ENCODE measurements at places on chromosomes 2 and 18.

DNA sequence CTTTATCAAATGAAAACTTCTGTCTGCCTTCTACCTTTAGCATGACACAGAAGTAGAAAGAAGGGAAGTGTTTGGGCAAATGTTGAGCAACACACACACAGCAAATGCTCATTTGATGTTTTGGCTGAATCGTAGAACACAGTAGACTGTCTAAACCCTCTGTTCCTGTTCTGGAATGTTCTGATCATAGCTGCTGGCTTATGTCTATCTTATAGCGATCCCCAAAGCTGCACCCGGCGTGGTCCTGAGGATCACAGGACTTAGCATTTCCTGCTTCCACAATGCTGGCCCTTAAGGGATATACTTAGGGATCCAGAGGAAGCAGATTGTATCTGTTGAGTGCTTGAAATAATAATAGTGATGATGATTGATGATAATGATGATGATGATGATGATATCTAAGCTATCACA is 15.2 kb downstream of the GNLY start:
- no peak for DNase-seq

GRCh38 chr18:39190508-39190907 is 1624.9 kb upstream of the CELF4 start:
- no peak for DNase-seq

- no peak for DNase-seq
These were observed 120.3 kb downstream of the GLI2 start for GRCh38 chr2:120855855-120856405.

GRCh38 chr2:393711-394696 is 106.1 kb upstream of the ALKAL2 start:
- peak; percentile 17 for DNase-seq

- DNase-seq = no peak
These were observed 94.4 kb downstream of the LBH start for GRCh38 chr2:30325600-30326328.

DNA sequence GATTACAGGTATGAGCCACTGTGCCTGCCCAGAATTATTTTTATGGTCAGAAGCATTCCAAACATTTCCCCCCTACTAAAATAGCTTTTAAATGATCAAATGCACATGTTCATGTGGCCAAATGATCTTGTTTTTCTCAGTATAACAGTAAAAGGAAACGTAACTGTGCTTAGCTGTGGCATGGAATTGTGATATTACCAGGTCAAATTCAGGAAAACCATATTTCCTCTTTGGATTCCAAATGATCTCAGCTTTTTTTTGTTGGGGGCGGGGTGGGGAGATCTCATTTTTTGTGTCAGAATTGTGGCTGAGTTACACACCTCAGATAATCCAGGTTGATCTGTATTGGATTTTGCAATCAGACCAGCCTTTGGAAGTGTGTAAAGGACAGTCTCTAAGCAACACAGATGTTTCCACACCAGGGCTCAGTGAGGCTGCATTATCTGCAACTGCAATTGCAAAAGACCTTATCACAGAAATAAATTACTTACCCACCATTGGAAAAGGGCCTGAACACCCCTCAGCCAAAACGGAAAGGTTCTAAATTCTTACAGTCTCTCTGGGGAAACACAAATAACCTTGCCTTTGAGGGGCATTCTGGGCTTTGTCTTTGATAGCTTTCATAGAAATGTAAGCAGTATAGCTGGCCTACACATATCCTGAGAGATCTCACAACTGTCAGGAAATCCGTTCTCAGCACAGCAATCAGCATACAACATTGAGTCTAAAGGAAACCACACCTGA is 8.4 kb downstream of the CASP10 start:
- DNase-seq = no peak

GRCh38 chr18:74682991-74683297 is 85.3 kb downstream of the ZNF407 start:
- DNase-seq = no peak

- DNase-seq = no peak
These were observed 2798.7 kb upstream of the TEKT4 start for GRCh38 chr2:92072461-92073035.

- DNase-seq = no peak
These were observed 256.4 kb downstream of the BCL2 start for GRCh38 chr18:63063171-63063570.

GRCh38 chr2:194705398-194705797 is 951.6 kb upstream of the SLC39A10 start:
- no peak for DNase-seq

GRCh38 chr2:189608170-189608569 is 27.6 kb upstream of the SLC40A1 start:
- DNase-seq = no peak

- no peak for DNase-seq
These were observed 1.2 kb upstream of the RAD51AP2 start for GRCh38 chr2:17519486-17519885.

DNA sequence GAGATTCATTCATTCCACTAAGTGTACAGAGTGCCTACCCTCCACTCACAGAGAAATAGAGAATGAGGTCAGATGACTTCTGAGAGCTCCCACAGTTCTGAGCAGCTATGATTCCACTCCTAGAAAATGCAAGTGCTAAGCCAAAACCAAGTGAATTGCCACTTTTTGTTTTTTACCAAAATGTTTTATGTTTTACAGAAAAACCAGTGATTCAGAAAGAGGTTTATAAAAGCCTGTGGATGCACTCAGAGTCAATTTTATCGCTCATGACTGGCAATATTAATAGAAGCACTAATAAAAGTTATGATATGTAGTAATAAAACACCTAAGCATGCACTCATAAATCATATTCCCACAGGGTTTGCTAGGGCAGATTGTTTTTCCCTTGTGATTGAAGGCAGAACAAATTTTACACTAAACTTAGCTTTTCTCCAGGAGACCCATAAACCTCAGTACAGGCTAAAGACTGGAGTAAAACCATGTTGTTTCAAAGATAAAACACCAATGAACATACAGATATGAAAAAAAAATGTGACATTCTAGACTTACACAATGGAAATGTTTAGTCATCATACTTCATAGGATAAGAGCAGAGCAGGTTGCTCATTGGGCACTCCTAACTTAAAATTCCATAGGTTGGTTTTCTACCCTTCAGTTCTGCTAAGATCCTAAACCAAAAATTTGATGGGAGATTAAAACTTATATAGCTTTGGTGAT is 67.5 kb downstream of the PDK1 start:
- no peak for DNase-seq

DNA sequence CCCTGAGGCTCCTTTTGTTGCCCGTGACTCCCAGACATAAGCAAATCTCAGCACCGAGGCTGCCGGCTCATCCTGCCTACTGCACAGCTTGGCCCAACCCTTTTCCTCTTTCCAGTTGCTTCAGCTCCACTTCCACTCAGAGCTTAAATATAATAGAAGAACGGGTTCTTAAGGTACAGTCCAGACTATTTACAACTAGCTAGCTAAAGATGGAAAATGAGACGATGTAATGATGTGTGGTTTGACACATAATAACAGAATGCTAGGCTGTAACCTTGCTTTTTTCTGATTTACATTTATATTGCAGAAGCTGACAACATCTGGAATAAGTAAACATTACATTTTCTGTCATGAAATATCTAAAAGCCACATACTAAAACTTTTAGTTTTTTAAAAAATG is 26.9 kb upstream of the ATP9B start:
- no peak for DNase-seq

DNA sequence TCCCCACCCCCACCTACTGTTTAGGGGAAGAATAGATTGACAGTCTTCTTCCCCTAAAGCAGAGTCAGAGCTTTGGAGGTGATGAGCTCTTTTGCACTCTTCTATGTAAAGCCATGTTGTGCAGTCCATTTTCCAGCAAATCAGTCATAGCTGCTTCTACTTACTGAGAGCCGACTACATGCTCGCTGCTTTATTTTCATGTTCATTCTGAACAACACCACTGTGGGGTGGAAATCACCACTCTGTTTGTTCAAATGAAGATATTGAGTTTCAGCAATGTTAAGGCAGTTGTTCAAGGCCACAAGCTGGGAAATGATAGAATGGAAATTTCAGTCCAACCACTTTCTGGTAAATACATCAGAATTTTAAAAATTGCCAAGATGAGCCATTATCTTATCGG is 88.3 kb downstream of the INSIG2 start:
- no peak for DNase-seq

DNA sequence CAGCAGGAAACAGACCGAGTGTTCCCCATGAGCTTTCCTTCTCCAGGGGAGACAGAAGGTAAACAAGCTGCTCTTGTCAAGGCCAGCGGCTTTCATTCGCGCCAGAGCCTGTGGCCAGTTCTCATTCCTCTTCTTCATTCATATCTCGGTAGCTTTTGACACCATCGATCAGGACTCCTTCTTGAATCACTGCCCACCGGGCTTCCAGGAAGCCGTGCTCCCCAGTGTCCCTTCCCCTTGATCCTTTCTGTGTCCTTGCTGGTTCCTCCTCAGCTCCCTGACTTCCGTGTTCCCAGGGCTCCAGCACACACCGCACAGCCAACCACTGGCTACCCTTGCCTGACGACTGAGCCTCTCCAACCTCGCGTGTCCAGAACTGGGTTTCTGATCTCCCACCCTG is 14.1 kb downstream of the SLC66A3 start:
- DNase-seq = peak; percentile 38

DNA sequence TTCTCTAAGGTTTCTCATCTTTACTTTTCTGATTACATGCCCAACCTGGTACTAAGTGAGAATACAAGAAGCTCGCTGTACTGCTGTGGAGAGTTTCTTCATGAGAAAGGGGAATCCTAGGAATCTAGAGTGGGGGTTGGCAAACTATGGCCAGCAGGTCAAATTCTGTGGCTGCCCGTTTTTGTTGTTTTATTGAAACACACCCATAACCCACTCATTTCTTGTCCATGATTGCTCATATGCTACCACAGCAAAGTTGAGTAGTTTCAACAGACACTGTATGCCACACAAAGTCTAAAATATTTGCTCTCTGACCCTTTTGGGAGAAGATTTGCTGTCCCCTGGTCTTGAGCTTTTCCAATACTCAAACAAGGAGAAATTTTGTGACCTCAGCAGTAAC is 58.8 kb downstream of the C2orf74 start:
- DNase-seq = no peak

DNA sequence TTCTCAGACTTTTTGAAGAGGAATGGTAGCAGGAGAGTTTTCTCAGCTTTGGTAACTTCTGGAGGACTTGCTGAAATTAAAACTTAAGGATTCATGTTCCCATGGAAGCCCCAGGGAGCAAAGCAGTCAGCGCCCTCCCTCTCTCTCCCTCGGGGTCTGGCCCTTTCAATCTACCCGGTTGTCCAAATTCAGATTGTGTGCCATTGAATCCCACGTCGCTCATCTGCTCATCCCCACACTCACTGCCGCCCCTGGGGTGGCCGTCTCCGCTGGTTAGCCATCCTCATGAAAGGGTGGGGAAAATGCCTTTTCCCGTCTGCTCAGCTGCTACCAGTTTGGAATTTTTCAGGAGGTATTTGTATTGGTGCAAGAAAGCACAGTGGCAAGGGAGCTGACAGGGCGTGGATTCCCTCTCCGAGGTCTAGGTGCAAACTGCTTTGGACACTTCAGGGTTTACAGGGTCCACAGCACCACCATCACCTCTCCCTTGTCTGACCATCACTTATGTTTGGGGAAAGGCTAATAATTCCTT is 27.1 kb downstream of the MCFD2 start:
- DNase-seq = no peak

DNA sequence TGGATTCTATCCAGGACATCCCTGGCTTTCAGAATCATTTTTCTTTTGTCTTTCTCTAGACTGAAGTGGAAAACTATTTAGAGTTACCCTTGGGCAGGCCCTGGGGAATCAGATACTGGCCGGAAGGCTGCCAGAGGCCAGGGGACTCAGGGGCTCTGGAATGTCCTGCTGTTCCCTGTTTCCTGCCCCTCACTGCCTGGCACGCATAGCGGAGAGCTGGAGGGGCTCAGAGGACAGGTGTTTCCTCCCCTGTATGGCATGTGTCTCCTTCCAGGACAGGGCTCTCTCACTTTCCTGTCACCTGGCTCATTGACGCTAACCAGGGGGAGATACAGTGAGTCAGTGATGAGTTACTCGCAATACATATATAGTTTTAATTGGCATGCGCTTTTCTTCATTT is 38.8 kb downstream of the DYSF start:
- DNase-seq = no peak

GRCh38 chr2:236692937-236693336 is 123.3 kb downstream of the ACKR3 start:
- DNase-seq = no peak

DNA sequence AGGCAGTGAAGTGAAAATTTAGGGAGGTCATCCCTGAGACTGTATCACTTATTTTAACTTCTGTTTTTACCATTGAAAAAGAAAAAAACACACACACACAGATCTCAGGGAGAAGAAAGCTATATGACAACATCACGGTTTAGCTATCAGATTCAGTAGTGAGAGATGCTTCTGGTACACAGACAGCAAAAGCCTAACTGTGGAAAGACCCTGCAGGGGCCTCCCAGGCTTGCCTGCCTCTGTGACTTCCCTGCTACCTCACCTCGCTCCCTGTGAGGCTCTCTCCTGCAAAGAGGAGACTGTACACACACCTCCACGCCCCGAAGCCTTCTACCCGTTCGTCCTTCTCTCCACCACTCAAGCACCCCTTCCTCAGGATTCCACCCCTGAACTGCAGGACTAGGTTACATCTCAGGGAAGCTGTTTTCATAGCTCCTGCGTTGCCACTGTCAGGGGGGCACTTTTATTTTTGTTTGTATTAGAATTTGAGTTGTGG is 86.3 kb downstream of the EPB41L3 start:
- no peak for DNase-seq

- DNase-seq = no peak
These were observed 27.2 kb downstream of the ACAA2 start for GRCh38 chr18:49786019-49786720.

DNA sequence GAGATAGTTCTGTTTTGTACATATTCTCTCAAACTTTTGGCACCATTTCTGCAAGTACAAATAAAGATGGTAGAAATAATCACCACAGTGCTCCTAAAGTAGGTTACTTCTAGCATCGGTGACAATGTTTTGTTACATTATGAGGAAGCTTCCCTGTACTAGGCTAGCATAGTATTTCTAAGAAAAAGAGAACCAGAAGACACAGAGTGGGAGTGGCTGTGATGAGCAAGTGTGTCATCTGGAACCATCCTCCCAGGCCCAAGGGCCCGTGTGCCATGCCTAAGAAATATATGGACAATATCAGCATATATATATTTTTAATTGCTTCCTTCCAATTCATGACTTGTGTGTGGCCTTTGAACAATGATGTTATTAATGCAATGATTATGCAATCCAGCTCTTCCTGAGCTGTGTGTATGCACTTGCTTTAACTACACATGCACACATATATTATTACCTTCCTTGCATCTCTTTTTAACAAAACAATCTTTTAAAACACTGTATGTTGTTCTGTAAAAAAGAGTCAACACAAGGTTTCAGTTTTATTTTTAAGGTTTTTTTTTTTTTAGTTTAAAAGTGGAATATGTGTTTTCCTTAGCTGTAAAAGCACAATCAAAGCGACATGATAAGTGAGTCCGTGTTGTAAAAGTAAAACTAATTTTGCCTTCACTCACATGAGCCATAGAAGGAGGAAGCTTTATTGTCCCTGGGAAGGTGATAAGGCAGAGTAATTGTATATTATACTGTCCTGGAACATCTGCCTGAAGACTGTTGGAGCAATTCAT is 303.9 kb downstream of the ZNF407 start:
- DNase-seq = no peak

GRCh38 chr2:19706332-19706731 is 195.5 kb downstream of the TTC32 start:
- DNase-seq = no peak

- DNase-seq = no peak
These were observed 53.0 kb upstream of the LGALSL start for GRCh38 chr2:64400733-64401528.

All from NCI-H2029 treated with DMSO at 0.1 percent for 48 hours (cell line).